Activated CD4-positive, alpha-beta T cell treated with anti-CD3 and anti-CD28 coated beads, Interleukin-2, amount 10 ng/mL, durations not matched to agents 24 days and 14 days (primary cell): ENCODE measurements at places on chromosomes 11 and 22. TPM values are rescaled to one million over a fixed set of nuclear protein-coding genes. Genes with fewer than 3 reads are reported as not detected.

The TRIM48 gene
- total RNA-seq = not detected in 2 replicates

- no peak for DNase-seq
Measured at GRCh38 chr11:125933030-125933813, 12.6 kb upstream of the VSIG10L2 start.

- no peak for DNase-seq
Measured at GRCh38 chr11:125148743-125149142, 15.8 kb upstream of the PKNOX2 start.

- DNase-seq = no peak
Measured at GRCh38 chr11:73155102-73155501, 13.0 kb upstream of the FCHSD2 start.

DNA sequence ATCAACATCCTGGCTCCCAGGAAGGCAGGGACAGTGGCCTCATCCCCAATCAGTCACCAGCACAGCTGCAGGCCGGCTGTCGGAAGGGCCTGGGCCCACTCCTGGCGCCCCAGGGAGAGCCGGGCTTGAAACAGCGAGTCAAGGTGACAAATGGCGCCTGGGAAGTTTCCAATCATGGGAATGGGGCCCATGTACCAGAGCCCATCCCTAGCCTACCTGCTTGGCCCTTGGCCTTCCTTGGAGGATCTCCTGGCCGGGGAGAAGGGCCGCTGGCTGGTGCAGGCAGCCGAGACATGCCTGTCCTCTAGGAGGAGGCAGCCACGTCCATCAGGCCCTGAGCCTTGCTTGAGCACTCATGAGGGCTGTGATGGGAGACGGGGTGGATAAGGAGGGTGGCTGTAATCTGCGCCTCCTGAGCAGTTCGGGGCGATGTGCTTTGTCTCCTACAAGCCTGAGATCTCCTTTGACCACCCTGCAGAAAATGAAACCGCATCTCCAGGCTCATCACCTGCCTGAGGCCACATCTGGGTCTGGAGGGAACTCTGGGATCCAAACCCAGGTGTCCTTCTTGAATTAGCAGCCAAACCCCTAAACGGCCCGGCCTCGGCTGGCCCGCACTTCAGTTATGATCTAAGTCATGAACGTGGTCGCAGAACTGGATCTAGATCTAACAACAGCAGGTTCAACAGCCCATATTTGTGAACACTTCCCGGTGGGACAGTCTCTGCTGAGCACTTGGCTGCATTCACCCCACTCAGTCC is 862.0 kb downstream of the TBC1D22A start:
- no peak for DNase-seq
